GM18507 (cell line): ENCODE measurements at places on chromosomes 6 and 20.
A peak's percentile ranks its signal among the peaks of the same experiment; 100 is the strongest.

DNA sequence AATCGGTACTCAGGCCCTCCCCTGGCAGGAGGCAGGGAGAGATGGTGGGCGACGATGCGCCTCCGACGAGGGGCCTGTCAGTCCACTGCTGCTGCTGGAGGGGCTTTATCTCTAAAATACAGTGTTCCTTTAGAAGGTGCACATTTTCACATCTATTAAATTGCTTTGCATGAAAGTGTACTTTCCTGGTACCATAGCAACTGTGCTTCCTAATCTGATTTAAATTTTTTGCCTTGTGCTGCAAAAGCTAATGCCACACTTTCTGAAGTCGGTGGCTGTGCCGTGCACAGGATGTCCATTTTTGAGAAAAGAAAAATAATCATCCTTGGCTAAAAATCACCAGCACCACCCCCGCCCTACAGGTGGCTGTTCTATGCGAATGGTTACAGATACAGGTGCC is 262.0 kb upstream of the CDH4 start:
- no peak for DNase-seq

GRCh38 chr6:68368845-68369244 is 266.2 kb upstream of the ADGRB3 start:
- no peak for DNase-seq

GRCh38 chr6:138291849-138292181 is 73.5 kb upstream of the PBOV1 start:
- DNase-seq = no peak

DNA sequence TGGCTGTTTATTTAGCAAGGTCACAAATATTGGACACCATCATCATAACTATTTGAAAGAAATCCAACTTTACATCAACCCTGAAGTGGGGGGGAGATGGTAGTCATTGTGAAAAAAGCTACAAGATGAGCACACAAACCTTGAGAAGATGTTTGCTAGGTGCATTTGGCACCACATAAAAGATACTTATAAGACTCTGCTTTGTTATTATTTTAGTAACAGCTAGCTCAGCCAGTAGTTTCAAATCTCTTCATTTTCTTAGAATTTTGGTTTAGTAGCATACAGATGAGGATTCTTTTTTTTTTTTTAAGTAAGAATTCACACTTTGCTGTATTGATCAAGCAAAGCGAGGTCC is 14.4 kb downstream of the ADTRP start:
- DNase-seq = no peak

GRCh38 chr6:37820718-37821079 is 1.2 kb downstream of the ZFAND3 start:
- no peak for DNase-seq

GRCh38 chr20:37384683-37385174 is 38.8 kb downstream of the SRC start:
- peak; percentile 62 for DNase-seq

DNA sequence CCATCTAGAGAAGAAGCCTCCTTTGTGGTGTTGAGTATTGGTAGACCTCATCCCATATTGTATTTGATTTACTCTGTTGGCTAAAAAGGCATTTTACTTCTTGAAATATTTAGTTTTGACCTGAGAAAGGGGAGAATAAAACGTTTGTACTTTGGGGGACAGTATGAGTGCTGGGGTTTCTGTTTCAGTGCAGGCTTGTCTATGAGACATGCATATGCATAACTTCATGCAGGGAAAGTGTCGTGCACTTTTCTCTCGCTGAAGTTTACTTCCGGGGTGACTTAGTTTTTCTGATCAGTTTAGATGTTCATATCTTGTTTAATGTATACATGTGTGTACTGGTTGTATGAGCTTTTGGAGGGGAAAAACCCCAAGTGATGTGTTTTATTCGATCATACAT is 59.5 kb downstream of the UTRN start:
- no peak for DNase-seq

DNA sequence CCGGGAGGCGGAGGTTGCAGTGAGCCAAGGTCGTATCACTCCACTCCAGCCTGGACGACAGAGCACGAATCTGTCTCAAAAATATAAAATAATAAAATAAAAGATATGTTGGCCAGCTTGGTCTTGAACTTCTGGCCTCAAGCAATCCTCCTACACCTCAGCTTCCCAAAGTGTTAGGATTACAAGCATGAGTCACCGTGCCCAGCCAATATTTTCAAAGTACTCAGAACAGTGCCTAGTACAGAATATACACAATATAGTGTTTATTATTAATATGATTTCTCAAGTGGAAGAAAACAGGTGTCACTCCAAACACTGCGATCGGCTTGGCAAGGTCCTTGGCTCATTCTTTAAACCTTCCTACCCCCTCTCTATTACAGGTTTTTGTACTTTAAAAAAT is 3.1 kb downstream of the FAM210B start:
- no peak for DNase-seq

DNA sequence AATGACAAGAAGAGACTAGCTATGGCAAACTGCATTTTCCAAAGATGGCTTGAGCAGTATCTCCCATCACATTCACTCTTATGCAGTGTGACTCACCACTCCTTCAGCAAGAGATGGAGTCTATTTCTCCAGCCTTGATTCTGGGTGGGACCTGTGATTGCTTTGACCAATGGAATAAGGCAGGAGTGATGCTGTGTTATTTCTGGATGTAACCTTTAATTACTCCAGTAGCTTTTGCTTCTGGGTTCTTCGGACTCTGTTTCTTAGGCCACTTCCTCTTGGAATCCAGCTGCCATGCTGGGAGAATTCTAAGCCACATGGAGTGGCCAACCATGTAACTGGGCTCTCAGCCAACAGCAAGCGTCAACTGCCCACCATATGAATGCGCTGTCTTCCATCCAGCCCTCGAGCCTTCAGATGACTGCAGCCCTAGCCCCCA is 50.7 kb downstream of the TGM2 start:
- DNase-seq = no peak

- no peak for DNase-seq
These were observed 249.0 kb downstream of the EPM2A start for GRCh38 chr6:145486306-145486705.

- DNase-seq = no peak
These were observed 36.3 kb downstream of the PLEKHG1 start for GRCh38 chr6:150635906-150636514.

GRCh38 chr6:87049779-87050178 is 45.1 kb downstream of the CGA start:
- DNase-seq = no peak

DNA sequence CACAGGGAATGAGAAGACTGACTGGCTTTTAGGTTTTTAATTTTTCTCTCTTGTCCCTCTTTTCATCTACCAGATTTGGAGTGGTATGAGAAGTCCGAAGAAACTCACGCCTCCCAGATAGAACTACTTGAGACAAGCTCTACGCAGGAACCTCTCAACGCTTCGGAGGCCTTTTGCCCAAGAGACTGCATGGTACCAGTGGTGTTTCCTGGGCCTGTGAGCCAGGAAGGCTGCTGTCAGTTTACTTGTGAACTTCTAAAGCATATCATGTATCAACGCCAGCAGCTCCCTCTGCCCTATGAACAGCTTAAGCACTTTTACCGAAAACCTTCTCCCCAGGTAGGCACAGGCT is 644 bp downstream of the MAD2L1BP start:
- DNase-seq = no peak

DNA sequence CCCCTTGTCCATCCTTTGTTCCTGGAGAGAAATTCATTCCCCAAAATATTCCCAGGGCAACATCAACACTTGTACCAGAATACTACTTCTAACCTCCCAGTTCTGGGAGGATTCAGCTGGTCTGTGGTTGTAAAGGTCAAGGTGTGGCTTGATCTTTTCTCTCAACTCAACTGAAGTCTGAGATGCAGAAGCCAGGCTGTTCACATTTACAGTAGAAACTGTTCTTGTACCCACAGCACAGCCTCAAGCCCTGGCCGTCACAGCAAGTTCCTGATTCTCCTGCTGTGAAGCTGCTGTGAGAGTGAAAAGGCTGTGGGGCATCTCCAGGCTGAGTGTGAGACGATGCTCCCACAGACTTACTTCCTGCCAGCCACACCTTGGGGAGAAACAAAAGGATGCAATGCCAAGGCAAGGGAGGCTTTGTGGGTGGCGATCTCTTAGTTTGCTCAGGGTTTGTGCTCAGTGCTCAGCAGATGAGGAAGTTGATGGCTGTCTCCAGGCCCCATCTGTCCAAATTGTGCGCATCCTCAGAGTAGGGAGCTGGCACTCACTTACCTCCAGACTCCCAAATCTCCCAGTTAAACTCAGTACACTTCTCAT is 143.9 kb upstream of the FOXA2 start:
- no peak for DNase-seq

DNA sequence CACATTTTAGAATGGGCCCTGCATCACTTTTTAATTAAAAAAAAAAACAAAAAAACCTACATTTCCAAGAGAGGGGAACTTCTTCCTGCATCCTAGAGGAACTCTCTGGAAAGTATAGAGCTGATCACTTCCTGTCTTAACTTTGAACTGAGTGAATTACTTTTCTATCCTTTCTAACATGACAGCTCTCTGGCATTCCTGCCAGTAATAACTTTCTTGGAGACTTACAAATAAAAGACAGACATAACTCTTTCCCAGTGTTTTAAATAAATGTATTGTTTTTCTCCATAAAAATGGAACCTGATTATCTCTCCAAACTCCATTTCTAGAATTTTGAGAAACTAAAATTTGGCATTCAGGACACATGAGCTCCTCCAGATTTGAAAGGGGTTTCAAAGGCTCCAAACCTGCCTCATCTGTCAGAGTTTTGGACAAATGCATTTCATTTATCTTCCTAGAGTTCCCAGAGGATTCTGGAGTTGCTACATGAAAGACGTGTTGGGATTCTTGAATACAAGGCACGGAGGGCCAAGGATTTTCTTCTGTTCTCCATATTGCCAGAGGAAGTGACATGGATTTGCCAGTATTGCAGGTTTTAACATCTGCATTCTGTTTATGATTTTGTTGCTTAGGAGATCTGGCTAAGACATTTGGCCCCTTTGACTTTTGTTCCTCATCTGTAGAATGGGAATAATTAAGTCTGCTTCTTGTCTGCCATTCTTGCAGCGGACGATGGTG is 2.0 kb upstream of the SMOC2 start:
- no peak for DNase-seq

DNA sequence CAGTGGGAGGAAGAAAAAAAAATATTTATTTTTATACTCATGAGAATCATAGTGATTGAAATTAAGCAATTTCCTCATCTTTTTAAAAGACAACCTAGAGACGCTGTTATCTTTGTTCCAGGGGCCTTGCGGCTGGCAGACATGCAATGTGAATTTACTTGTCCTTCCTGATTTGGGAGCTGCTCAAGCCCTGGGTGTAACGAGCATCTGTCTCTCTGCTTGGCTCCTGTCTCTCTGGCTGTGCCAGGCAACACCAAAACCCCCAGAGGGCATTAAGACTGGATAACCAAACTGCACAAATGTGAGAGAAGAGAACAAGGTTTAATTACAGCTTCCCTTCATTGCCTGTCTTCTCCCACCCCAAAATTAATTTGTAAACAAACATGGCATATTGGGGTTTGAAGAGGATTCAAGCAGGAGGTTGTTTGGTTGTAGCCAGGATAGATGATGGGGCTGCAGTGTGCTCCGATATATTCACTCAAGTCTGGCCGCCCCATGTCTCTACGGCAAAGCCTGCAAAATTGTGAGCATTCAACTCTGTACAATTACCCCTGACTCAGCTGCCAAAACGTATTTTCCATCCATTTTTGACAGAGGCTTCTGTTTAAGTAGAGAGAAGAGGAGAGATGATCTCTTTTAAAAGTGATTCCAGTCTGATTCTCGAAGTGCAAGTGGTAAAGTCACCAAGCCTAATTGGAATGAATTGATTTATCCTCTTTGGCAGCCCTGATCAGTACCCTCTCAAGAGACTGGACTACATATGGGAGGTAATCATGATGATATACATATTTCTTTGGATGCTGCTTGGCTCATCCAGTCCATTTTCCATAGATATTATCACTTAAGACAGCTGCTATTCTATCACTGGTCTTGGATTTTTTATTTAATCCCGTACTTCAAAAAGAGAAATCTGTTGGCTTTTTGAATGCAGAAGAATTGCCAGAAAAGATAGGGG is 170.2 kb downstream of the SLC24A3 start:
- DNase-seq = no peak

DNA sequence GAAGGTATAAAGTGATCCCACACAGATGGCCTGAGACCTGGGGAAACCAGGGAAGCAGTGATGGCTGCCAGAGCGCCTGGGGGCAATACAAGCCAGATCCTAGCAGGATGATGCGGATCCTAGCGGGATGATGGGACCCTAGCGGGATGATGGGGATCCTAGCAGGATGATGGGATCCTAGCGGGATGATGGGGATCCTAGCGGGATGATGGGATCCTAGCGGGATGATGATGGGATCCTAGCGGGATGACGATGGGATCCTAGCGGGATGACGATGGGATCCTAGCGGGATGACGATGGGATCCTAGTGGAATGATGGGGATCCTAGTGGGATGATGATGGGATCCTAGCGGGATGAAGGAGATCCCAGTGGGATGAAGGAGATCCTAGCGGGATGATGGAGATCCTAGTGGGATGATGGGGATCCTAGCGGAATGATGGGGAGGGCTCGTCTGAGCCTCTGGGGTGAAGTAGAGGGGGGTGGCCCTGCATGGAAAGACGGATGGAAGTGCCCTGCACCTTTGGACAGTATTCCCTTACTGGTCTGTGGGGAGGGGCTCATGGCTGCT is 44.2 kb upstream of the CDH22 start:
- no peak for DNase-seq

GRCh38 chr6:112408522-112408921 is 61.4 kb downstream of the RFPL4B start:
- DNase-seq = no peak

DNA sequence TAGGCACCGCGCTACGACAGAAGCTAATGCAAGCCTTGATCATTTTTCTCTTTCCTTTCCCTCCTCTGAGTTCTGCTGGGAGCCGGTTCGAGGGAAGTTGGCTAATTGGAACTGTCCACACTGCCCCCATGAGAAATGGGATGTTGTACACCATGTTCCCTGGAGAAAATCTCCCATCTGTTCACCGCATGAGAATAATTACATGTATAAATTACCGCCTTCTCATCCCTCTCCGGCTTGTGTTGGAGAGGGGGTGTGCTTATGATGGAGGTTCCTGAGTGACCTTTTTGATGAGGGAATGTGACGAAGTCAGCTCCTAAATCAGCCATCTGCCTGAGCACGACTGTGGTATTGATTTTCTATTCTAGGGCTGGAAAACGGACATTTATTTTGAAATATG is 320.2 kb upstream of the SULF2 start:
- no peak for DNase-seq

- no peak for DNase-seq
These were observed 2.9 kb upstream of the RAB22A start for GRCh38 chr20:58306421-58307261.

- no peak for DNase-seq
These were observed 434.7 kb downstream of the BCKDHB start for GRCh38 chr6:80541181-80541580.

DNA sequence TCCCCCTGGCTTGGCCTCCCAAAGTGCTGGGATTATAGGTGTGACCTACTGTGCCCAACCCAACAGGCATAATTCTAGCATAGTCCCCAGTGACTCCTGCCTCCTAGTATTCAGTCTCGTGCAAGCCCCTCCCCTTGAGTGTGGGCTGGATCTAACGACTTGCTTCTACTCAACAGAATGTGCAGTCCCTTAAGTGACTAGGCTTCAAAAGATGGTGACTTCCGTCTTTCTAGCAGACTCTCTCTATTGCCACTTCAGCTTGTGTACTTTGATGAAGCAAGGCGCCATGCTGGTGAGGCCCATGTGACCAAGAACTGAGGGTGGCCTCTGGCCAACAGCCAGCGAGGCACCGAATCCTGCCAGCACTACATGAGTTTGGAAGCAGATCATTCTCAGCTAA is 109.6 kb upstream of the TRAF3IP2 start:
- DNase-seq = no peak
